ENCODE measurements at places on chromosomes 2 and 18. TPM values are rescaled to one million over a fixed set of nuclear protein-coding genes. Genes with fewer than 3 reads are reported as not detected.

- no peak for DNase-seq
Measured at GRCh38 chr2:152763651-152764050, 45.2 kb downstream of the ARL6IP6 start.

ARHGAP25 gene
- total RNA-seq, result 4.2 TPM

- no peak for DNase-seq
Measured at GRCh38 chr2:26989156-26989555, 18.7 kb downstream of the MAPRE3 start.

DNA sequence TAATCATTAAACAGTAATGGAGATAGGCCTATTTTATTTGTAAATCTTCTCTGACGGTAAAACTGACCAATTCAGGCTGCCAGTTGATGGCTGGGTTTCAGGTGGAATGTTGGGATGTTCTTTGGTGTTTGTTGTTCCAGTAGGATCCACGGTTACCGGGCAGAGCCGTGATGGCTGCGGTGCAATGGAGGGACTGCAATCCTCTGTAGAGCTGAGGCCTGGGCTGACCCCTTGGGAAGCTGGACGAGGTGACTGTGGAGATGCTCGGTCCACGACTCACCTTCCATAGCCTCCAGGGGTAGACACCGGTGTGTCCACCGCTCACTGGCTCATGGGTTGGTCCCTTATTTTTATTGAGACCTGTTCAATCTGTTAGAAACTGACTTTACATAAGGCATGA lies 42.5 kb downstream of the ZNF519 start:
- no peak for DNase-seq

DNA sequence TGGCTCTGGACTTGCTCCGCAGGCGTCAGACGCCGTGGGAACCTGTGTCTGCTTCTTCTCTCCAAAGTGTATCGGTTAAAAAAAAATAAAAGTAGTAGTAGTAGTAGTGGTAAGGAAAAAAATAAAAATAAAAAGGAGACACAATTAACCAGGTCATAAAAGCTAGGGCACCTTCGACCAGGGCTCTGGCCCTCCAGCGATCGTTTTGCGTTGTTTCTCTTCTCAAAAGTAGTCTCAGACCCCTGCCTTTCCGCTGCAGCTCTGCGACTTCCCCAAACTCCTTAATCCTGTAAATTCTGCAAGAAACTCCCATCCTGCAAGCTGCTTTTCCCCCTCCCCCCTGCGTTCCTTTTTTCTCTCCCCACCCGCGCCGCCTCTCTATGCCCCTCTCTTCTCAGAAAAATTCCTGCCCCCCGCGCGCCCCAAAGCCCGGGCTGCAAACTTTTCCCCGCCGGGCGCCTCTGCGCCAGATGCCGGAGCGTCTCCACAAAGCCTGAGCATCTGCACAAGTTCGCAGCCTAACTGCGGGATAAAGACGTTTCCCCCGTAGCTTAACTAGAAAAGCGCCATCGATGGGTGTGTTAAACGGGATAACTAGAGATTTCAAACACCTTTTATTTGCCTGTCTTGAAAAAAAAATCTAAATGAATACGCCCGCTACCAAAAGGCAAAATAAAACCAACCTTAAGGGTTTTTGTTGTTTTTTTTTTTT lies 1.8 kb upstream of the SALL3 start:
- no peak for DNase-seq
